OCI-LY7 (cell line): ENCODE measurements at places on chromosomes 12 and 14. TPM values are rescaled to one million over a fixed set of nuclear protein-coding genes. Genes with fewer than 3 reads are reported as not detected.

The TEX52 gene
- 0.29 TPM in 1 of 2 replicates, not detected in the other for total RNA-seq

The DHRS2 gene
- total RNA-seq, result not detected in 2 replicates

DNA sequence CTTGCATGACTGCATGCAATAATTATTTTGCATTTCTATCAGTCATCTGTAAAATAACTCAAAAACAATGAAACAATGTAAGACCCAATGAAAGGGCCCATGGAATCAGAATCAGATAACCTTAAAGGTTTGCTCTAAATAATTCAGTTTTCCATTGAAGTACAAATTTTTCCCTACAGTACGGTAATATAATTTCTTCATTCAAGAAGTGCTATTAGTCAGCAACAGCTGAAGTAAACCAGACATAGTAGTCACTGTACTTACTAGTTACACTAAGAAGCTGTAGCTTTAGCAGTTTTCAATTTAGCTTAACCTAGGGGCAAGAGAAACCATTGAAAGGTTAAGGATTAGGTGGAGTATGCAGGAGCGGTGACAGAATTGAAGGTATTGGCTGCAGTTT is 43.5 kb downstream of the BCAT1 start:
- no peak for DNase-seq

DNA sequence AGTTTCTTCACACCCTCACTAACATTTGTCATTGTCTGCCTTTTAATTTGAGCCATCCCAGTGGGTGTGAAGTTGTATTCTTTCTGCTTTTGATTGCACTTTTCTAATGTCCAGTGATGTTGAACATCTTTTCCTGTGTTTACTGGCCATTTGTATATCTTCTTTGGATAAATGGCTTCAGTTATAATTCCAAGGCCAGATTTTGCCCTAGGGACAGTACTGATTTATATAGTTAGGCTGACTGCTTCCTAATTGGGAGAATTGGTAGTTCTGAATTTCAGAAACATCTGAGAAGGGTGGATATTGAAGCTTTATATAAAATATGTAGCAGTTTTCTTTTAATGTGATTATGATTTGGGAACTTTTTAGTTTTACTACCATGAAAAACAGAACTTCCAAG is 97.4 kb downstream of the BORCS5 start:
- no peak for DNase-seq

DNA sequence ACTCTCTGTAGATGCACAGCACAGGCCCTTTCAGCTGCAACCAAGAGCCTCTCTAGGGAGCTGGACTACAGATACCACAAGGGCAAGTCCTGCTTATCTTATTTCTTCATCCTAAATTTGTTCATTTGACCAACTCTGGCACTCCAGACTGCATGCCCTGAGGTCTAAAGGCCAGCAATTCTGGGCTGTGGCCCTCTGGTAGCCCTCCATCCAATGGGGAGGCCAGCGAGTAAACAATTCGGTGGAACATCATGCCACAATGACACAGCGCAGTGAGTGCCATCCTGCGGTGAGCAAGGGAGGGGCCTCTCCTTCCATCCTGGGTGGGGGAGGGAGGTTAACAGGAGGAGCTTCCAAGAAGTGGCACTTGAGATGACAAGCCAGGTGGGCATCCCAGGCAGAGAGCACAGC is 652 bp upstream of the SELPLG start:
- peak; percentile 66 for DNase-seq

DNA sequence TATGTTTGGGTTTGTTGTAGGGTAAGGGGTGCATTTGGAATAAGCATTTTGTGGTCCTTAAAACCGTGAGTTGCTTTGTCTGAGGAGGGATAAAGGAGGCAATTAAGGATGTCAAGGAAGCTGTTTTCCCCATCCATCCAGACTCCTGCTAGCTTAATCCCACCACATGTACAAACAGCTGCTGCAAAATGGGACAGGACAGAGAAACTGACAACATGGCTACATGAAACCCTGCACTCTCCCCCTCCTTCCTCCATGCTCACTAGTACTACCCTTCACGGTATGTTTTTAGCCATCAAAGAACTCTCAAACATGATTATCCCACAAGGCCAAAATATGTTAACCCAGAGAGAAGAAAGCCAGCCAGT is 20.6 kb downstream of the ST8SIA1 start:
- DNase-seq, result no peak

The RNASE3 gene
- not detected in 2 replicates for total RNA-seq

The CCND2 gene
- not detected in 2 replicates for total RNA-seq
